Renal cortex interstitium (tissue), 15 donors: ENCODE measurements at places on chromosomes 4 and X. TPM values are rescaled to one million over a fixed set of nuclear protein-coding genes. Genes with fewer than 3 reads are reported as not detected.

MAPK10 gene
- polyA plus RNA-seq = 86.8 TPM

DNA sequence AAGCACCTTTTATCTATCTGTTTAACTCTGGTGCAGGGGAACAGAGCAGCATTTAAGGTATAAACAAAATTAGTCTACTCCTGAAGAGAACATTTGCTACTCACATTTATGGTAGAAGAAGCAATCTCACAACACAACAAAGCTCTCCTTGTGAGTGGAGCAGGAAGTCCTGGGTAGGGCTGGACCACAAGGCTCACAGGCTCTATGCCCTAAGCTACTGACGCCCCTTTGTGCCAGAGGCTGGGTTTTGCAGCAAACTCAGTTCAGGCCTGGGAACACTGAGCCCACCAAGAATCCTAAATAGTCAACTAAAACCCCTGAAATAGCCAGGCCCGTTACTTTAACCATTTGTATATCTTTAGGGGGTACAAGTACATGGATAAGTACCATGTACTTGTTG, 4.7 kb upstream of the ZXDB start:
- no peak for DNase-seq

ABLIM2 gene
- polyA plus RNA-seq = 4.9 TPM

DNA sequence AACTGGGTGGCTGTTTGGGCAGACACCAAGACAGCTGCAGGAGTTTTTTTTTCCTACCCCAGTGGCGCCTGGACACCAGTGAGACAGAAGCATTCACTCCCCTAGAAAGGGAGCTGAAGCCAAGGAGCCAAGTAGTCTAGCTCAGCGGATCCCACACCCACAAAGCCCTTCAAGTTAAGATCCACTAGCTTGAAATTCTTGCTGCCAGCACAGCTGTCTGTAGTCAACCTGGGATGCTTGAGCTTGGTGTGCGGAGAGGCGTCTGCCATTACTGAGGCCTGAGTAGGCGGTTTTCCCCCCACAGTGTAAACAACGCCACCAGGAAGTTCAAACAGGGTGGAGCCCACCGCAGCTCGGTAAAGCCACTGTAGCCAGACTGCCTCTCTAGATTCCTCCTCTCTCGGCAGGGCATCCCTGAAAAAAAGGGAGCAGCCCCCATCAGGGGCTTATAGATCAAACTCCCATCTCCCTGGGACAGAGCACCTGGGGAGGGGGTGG, 171.4 kb downstream of the ARHGEF9 start:
- DNase-seq = no peak

DNA sequence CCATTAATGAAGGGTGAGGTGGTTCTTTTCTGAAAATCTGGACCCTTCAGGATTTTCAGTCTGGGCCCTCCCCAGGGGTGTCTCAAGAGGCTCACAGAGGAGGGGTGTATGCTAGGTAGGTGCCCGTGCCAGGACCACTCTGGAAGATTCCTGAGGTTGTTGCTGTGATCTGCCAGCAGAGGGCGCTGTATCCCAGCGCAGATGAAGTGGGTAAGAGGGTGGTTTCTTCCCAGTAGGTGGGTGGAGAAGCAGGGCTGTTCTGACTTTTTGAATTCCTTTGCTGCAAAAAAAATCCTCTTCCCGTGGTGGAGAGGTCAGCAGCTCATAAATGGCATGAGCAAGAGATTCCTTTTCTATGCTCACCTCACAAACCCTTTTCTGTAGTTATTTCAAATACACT, 51.1 kb downstream of the SCML1 start:
- peak; percentile 17 for DNase-seq

DNA sequence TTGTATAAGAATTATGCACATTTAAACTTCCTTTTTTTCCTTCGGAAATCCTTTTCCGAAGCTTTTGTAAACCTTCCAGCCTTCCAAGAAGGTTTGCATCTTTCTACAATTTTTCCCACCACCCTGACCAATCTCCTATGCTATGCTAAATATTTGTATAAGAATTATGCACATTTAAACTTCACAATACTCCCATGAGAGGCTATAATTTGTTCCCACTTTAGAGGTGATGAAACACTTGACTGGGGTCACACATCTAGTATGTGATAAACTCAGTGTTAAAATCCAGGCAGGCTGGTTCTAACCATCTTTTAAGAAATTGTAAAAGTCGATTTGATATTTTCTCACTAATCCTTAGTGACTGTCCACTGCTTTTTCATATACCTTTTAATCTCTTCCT, 22.1 kb downstream of the NUDT6 start:
- DNase-seq = no peak

GLRA3 gene
- 0.03 TPM for polyA plus RNA-seq

DNA sequence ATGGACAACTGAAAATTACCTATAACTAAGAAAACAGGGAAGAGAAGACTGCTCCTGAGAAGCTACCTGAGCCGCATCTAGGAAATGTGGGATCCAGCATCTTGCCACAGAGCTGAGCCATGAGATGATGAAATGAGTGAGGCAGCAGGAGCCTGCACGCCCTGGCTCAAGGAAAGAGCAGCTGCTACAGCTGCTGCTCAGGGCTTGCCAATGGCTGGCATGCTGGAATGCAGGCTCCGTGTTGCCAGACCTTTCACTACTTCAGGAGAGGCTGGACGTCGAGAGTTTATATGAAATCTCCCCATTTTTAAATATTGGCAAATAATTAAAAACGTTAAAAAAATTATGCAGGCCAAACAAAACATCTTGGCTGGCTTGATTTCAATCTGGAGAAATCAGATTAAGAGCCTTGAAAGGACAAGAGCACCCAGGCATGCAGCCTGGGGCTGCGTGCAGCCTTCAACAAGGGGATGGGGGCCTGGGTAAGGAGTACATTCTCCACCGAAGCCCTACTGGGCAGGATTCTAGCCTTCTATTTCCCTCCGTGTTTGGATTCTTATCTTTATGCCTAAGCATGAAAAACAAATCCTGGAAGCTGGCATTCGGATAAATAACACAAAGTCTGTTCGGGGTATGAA, 227.6 kb downstream of the NR3C2 start:
- no peak for DNase-seq

JAKMIP1 gene
- polyA plus RNA-seq = 0.14 TPM

DNA sequence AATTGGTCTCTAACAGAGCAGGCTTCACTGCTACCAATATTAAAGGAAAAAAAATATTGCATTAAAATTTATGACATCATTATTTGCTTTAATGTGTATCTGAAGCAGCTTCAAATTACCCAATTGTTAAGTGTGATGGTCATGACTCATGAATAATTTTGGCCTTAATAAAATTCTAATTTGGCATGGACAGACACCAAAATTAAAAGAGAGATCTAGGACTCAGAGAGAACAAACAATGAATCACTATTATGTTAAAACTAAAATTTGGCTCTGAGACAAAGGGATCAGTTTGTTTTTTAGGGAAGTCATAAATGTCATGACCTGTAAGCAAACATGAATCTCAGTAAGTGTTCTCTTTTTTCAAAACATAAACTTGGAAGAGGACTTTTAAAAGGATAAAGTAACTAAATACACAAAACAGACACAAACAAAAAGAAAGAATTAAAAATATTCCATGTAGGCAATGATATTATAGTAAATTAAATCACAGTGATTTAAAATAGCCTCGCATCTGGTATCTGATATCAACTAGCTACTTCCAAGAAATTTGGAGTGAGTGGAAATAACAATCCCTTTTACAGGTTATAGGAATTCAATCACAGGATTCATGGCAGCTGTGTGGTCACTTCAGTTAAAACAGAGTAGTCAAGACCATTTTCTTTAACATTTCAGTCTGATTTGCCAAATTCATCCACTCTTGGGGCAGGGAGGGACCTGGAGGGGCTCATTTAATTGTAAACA, 11.6 kb downstream of the VEGFC start:
- DNase-seq = no peak

DNA sequence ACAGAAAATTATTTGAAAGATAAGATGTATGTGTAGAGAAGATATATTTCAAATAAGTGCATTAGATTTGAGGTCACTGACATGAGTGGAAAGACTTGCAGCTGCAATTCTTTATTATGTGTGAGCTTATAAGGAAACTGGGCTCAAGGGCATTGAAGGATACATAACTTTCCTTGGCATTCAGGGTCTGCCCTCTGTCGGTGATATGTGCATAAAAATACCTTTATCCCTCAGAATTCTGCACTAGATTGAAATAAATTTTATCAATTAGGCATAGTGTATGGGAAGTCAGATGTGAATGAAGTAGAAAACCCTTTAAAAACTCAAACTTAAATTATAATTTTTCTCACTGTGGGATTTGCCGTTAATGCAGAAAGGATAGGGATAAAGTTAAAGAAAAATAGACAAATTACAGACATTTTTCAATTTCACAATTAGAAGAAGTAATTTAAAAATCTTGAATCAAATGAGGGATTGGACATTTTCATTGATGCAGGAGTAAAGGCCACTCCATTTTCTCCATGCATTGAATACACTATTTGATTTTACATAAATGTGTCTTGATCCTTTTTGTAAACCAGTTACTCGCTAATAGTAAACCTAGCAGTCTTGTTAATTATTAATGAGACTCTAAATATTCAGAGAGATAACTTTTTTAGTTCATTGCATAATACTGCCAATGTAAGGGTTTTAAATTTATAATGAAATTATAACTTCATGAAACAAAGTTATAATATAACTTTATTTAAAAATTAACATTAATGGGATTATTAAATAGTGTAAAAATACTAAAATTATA, 21.0 kb upstream of the ETNPPL start:
- DNase-seq = no peak

NSUN7 gene
- 13.3 TPM for polyA plus RNA-seq

DNA sequence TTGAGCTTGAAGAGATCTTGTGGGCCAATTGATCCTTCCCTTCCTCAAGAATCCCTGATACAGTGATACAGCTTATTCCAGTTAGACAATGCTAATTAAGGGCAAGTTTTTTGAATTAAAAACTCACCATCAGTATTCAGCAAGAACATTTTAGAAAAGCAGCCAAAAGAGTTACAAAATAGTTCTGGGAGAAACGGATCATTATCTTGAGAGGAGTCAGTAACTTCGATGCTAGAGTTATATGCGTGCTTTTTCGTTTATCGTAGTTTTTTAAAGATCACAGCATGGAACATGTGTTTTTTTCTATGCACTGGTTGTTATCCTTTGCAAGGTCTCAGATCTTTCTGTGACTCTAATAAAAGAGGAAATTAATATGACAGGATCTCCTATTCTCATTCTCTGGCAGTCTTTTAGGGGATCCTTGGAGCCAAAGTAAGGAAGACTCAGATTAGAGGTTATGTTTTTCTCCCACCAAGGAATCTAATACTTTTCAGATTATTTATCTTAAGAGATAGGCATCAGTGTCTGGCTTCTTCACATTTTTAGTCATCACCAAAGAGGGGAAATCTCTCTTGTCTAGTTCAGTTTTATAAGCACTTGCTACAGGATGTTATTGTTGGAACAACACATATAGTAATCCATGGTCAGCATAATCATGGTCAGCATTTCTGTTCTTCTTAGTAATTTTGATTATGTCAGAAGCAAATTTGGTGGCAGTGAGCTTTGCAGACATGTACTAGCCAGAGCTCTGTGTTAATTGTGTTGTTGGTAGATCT, 109.7 kb downstream of the PDLIM5 start:
- no peak for DNase-seq

- no peak for DNase-seq
Observed at GRCh38 chr4:133149932-133150471, 908 bp downstream of the PCDH10 start.

DNA sequence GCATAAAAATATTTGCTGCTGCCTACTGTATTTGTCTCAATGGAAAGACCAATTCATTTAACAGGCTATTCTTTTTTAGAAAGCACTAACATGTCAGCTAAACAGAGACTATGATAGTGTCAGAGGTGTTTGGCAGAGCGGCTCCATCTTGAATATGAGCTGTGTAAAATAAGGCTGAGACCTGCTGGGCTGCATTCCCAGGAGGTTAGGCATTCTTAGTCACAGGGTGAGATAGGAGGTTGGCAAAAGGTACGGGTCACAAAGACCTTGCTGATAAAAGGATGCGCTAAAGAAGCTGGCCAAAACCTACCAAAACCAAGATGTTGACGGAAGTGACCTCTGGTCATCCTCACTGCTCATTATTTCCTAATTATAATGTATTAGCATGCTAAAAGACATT, 41.8 kb downstream of the NPY5R start:
- DNase-seq = no peak

DNA sequence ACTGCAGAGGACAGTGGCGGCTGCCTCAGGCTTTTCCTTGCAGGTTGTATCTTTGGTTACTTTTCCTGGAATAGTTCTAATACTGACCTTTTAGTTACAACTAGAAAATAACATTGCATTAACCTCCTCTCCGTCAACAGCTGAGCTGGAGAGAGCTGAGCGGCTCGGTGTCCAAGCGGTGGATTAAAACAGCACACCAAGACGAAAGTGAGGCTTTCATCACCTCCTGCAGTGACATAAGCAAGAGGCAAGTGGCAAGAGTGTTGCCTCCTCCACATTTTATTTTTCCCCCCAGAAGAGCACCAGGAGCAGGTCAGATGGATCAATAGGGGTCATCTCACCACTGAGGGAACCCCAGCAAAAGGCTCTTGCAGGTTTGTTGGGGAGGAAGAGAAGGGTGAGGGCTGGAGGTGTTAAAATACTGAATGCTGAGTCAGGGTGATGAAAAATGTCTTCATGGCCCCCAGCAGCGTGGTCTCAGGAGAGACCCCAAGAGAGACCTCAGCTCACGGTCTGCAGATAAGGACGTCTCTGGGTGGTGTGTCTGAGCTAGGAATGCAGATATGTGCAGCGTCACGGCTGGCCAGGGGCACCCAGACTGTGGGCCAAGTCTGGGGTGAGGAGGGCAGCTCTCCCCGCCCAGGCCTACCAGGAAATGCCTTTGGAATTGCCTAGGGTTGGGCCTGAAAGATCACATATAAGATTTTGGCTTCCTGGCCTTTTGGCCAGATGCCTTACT, 50.3 kb downstream of the CASP3 start:
- no peak for DNase-seq

- no peak for DNase-seq
Observed at GRCh38 chr4:107315584-107315983, 279.5 kb upstream of the DKK2 start.

RTL9 gene
- polyA plus RNA-seq = 0.19 TPM

- DNase-seq = no peak
Observed at GRCh38 chrX:37904833-37905232, 57.5 kb upstream of the DYNLT3 start.

- no peak for DNase-seq
Observed at GRCh38 chrX:128458888-128459287, 406.7 kb upstream of the ACTRT1 start.

DNA sequence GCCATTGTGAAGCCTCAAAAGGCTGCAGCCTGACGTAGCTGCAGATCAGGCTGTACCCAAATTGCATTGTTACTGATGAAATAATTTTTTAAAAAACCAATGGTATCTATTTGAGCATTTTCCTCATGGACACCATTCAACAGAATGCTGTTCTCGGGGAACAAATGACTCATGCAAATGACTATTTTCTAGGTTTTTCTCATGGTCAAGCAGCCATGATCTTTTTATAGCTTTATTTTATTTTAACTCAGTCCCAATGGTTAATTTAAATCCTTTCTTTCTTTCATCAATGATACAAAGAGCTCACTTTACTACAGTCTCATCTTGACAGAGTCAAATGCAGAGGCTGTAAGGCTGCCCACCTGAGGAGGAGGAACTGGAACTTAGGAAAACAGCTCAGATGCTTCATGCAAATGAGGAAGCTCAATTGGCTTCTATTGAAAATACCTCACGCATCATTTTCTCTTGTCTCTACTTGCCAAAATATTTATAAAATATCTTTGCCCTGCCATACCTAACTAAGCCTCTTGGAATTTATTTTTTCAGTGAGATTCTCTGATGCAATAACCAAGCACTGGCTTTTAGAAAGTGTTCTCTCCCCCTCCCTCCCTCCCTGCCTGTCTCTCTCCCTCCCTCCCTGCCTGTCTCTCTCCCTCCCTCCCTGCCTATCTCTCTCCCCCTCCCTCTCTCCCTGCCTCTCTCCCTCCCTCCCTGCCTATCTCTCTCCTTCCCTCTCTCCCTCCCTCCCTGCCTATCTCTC, 81.0 kb downstream of the SORBS2 start:
- DNase-seq = no peak

GRCh38 chr4:17599826-17600225, 14.6 kb upstream of the MED28 start:
- no peak for DNase-seq
